ENCODE measurements at places on chromosomes 2 and 18.

DNA sequence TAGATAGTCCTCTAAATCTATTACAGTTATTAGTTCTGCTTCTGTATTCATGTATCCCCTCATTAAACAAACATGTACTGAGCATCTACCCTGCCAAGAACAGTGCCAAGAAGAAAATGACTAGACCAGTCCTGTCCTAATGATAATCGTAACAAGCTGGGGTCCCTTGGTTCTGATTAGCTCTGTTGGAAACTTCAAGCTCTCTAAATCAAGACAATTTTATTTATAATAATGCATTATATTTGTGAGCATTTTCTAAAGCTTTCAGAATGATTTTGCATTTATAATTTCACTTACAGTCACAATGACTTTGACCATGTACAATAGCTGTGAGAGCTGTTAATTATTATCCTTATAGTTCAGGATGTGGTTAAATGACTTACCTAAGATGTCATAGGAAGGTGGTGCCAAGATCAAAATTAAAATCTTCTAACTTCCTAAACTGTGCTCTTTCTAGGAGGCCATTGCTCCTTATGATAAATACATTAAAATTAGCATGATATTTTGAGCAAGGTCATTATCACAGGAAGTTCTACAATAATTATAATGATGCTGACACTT, 336.5 kb upstream of the SLC39A10 start:
- DNase-seq: no peak

- DNase-seq: no peak
Observed at GRCh38 chr2:43675646-43676321, 445 bp downstream of the C1GALT1C1L start.

GRCh38 chr2:234422273-234422732, 74.6 kb downstream of the ARL4C start:
- DNase-seq: no peak

DNA sequence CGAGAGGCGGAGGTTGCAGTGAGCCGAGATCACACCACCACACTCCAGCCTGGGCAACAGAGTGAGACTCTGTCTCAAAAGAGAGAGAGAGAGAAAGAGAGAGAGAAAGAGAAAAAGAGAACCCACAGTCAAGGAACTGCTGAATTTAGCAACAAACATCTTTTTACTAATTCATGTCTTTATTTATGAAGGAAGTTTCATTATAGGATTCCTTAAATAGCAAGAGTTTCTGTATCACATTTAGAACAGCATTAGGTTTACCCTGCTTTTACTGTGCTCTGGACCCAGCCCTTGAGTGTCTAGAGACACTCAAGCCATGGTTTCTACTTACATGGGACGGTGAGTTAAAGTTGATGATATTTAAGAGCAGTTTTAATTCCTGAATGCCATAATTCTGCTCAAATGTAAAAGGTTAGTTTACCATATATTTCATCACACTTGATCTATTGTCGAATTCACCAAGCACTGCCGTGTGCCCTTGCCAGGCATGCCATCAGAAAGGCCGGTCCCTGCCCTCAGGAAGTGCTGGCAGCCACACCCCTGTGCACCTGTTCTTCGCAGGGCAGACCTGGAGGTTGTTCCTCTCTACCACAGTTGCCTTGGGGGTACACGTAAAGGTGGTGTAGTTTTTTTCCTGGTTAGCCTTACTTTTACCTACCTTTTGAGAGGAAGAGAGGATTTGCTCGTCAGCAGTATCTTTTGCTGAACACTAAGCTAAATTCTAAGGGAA, 153.3 kb downstream of the LDLRAD4 start:
- DNase-seq: no peak

- no peak for DNase-seq
Observed at GRCh38 chr2:183995632-183996031, 602.7 kb upstream of the ZNF804A start.

GRCh38 chr2:65300134-65300760, 72.6 kb downstream of the ACTR2 start:
- DNase-seq: no peak

GRCh38 chr2:103529798-103530502, 768.1 kb downstream of the TMEM182 start:
- no peak for DNase-seq

GRCh38 chr2:153213022-153213421, 265.5 kb downstream of the RPRM start:
- DNase-seq: no peak

DNA sequence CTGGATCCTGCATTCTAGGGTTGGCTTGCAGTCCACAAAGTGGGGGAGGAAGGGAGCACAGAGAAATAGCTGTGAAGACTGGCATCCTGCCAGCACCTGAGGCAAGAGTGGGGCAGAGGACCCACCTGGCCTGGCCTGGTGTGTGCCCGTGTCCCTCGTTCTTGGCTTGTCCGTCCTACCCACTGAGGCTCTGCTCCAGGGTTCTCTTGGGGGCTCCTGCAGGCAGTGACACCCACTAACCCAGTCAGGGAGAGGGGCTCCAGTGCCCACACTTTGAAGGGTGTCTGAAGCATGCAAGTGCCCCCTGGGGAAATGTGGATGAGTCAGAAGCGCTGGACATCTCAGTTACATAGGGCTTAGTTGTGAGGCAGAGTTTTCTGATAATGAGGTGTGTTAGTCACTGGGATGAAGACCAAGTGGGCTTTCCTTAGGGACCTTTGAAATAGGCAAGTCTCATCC, 79.4 kb downstream of the SLC4A3 start:
- no peak for DNase-seq

- DNase-seq: no peak
Observed at GRCh38 chr18:79453816-79454735, 58.3 kb downstream of the NFATC1 start.

GRCh38 chr2:218975060-218975777, 9.8 kb downstream of the FEV start:
- no peak for DNase-seq

DNA sequence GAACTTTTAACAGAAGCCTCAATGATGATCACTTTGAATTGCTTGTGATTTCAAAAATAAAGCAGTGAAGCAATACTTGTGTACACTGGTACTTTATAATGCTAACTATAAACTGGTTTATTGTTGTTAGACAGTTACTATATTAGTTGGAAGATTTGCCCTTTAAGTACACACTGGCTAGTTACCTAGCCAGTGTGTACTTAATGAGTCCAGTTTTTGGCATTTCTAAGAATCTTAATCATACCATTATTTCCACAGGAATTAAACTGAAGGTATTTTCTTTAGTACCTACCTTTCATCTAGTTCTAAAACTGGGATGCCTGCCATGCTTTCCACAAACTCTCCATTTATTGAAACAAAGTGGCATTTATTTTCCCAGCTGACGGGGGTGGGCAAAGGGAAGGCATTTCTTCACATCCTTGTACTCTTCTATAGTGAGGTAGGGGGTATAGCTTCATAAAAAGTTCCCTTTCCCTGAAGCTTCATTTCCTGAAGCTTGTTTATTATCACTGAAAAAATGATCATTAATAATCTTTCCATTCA, 49.9 kb downstream of the UGP2 start:
- DNase-seq: no peak

- no peak for DNase-seq
Observed at GRCh38 chr2:14352067-14352466, 280.4 kb upstream of the LRATD1 start.

DNA sequence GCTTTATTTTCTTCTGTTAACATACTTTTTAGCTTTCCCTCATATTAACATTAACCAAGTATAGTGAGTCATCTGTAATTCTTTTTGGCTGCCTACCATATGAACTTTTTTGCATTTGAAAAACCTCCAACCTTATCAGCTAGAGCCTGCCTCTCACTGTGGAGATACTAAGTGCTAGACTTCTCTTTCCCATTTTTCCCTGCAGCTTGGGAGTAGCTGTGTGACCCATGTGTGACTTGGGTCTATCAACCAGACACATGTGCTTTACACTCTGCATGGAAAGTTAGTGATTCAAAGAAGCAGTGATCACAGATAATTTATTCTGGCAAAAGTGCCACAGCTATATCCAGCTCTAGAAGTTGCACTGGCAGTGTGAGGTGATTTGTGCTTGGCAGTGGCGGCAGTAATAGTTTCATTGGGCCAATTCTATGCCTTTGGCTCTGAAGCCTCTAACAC, 36.3 kb downstream of the PREPL start:
- no peak for DNase-seq

GRCh38 chr2:79801082-79801481, 288.2 kb downstream of the CTNNA2 start:
- DNase-seq: no peak

DNA sequence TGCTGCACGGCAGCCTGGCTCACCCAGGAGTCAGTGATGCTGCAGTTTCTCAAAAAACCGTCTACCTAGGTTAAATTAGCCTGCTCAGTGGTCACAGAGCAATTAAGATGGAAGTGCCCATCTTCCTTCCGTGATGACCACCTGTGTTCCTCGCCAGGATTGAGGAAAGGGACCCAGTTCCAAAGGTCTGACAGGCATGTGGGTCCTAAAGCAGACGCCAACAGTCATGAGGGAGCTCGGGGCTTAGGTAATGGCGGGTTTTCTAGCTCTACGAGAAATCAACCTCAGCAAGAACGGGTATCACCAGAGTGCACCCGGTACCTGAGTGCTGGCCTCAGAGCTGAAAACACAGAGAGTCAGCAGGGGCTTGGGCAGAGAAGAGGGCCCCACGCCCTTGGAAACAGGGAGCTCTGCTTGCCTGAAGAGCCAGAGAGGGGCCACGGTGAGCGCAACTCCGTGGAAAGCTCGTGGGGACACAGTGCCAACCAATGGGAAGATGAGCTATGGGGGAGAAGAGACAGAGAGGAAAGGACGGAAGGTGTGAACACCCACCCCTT, 34.3 kb upstream of the DNMT3A start:
- DNase-seq: no peak

GRCh38 chr2:231745303-231746038, 35.6 kb downstream of the PDE6D start:
- no peak for DNase-seq

DNA sequence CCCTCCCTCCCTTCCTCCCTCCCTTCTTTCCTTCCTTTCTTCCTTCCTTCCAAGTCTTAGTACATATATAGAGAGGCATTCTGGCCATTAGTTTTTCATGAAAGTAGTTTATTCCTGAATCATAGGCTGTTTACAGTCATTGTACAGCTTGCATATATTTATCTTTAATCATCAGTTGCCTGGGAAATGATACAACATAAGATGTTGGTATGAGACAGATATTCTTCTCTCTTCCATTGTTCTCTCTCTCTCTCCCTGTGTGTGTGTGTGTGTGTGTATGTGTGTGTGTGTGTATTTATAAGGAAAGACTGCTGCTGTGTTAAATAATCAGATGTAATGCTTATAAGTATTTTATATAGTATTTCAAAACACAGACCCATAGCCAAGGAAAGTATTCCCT, 289.8 kb upstream of the UBE2E3 start:
- DNase-seq: no peak

DNA sequence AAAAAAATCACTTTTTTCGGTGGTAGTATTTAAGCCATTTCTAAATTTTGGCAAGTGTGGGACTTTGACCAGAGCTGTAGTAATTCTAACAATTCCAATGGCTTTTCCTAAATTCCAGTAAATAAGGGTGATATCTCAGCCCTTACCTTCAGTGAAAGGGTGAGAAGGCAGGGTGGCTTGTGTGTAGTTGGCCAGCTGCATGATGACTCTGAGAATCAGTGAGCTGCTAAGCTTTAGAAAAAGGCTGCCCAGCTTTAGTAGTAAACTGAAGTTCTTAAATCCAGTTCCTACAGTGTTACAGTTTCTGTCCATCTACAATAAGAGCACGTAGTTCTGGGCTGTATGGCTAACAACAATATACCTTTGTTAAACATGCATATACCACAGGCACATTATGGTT, 42.0 kb downstream of the OXER1 start:
- DNase-seq: no peak

- DNase-seq: no peak
Observed at GRCh38 chr18:56835331-56835730, 184.2 kb downstream of the WDR7 start.

GRCh38 chr18:58405107-58405898, 223.6 kb downstream of the ALPK2 start:
- no peak for DNase-seq

- no peak for DNase-seq
Observed at GRCh38 chr18:9708057-9708433, at the start of gene RAB31. RAB31 (plus strand) TSS chr18:9708301; CDS start chr18:9708406, 105 bp downstream.

- no peak for DNase-seq
Observed at GRCh38 chr2:50607721-50608120, 424.2 kb downstream of the NRXN1 start.

- no peak for DNase-seq
Observed at GRCh38 chr18:21369146-21369545, 127.1 kb downstream of the GREB1L start.

DNA sequence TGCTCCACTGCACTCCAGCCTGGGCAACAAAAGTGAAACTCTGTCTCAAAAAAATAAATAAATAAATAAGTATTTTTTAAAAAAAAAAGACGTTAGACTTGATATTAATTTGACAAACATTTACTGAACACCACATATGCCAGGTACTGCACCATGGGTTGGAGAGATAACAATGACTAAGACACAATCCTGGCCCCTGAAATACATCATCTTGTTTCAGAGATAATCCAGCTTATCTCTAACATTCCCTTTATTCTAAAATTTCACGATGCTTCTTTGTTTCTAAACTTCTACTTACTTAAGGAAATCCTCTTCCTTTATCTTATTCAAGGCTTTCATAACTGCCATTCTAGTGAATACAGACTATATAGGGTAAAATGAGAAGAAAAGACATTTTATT, 55.0 kb upstream of the PEX13 start:
- DNase-seq: no peak

- DNase-seq: no peak
Observed at GRCh38 chr2:28544922-28545589, 49.2 kb downstream of the PLB1 start.

DNA sequence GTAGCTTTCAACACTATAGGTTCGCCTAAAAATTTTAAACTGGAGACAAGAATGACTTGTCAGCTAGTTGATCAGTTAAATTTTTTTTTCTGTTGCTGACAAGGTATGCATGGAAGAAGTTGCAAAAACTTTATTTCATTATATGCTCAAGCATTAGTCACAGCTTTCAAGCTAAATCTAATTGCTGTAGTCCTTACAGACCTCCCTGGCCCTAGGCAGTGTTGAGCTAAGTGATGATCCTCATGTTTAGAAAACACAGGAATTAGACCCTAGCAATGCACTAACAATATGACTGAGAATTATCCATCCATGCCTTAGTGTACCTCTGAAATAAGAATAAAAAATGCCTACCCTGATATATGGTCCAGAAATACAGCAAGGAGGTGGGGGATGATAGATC, 253.4 kb downstream of the SP3 start:
- DNase-seq: no peak

GRCh38 chr2:45849491-45850283, 198.2 kb downstream of the PRKCE start:
- no peak for DNase-seq

DNA sequence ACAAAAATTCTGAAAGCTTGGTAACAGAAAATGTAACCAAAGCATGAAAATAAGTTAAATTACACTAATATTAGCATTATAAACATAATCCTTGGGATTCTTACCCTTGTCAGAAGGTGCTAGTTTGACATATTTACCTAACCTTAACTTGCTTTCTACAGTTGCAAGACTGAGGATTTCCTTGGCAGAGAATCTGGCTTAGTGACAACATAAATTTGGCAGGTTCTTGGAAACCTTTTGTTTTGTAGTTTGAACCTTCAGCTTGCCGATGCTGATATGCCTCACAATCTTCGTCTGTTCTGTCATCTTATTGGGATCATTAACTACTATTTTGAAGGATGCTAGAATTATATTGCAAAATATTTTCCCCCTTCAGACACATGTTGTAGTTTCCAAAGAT, 3.4 kb downstream of the XIRP2 start:
- no peak for DNase-seq

GRCh38 chr18:56157541-56157940, 480.9 kb downstream of the TXNL1 start:
- no peak for DNase-seq
